Dorsolateral prefrontal cortex (tissue), 122 donors: ENCODE measurements at places on chromosomes 6 and 20.

- no peak for DNase-seq
Measured at GRCh38 chr6:151452750-151453427, 963 bp upstream of the RMND1 start.

GRCh38 chr6:132054525-132054924, 103.4 kb upstream of the CCN2 start:
- DNase-seq = no peak

- no peak for DNase-seq
Measured at GRCh38 chr6:104809116-104809515, 50.6 kb downstream of the HACE1 start.

DNA sequence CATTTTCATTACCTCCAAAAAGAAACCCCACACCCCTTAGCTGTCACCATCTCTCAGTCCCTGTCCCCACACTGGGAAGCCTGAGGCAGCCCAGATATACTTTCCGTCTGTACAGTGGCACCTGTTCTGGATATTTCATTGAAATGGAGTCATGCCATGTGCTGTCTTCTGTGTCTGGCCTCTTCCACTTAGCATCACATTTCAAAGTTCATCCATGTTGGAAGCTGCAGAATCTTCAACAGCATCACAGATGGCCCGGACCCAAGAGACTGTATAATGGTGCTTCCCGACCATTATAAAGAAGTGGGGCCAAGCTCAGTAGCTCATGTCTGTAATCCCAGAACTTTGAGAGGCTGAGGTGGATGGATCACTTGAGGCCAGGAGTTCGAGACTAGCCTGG, 58.4 kb downstream of the DLGAP4 start:
- no peak for DNase-seq

DNA sequence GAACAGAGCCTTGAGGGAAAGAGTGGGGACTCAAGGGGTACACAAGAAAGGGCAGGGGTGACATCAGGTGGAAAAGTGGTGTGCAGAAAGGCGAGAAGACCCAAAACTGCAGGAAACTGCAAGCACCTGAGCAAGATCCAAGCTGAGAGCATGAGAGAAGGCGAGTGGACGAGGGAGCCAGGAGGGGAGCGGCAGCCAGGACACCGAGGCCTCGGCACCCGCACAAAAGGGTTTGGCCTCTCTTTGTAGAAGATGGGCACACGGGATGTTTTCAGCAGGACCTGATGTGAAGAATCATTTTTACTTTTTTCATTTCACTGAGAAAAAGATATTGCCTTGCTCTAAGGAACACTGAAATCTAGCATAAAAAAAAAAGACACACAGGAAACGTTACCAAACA, 82.1 kb upstream of the FOXQ1 start:
- DNase-seq = no peak

GRCh38 chr6:116491610-116492330, 19.7 kb upstream of the CALHM5 start:
- DNase-seq = no peak

DNA sequence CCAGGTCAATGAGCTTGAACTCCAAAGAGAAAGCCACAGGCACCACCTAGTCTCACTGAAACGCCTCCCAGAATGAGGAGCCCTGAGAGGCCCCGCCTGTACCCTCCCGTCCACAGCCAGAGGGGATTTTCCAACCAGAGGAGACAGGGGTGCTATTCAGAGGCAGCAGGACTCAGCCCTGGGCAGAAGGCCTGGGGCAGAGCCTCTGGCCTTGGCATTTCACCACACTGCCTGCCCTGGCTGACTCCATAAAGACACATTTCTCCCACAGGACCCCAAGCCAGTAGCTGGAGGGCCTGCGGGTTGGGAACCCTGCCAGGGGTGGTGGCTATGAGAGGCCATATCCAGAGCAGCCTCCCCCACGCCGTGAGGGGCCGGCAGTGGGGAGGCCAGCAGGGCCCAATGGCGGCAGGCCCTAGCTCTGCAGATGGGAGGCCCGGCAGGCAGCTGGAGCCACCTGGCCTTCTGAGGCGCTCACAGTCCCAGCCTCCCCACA, 159.3 kb downstream of the PREX1 start:
- DNase-seq = peak; percentile 69

- no peak for DNase-seq
Measured at GRCh38 chr6:47031656-47032055, 10.5 kb downstream of the ADGRF1 start.

- DNase-seq = no peak
Measured at GRCh38 chr6:161169696-161170095, 104.2 kb downstream of the AGPAT4 start.

DNA sequence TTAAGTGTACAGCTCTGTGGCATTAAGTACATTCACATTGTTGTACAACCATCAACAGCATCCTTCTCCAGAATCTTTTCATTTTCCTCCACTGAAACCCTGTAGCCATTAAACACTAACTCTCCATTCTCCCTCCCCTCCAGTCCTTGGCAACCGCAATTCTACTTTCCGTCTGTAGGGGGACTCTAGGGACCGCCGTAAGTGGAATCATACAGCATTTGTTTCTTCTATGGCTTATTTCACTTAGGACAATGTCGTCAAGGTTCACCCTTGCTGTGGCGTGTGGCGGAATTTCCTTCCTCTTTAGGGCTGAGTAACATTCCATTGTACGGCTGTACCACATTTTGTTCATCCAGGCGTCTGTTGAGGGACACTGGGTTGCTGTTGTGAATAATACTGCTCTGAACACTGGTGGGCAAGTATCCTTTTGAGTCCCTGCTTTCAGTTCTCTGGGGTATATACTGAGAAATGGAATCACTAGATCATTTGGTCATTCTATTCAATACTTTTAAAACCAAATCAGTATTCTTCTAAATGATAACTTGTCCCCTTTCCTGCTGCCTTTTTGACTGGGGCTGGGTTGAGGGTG, 50.7 kb downstream of the PPP1R3G start:
- DNase-seq = no peak

GRCh38 chr6:167053895-167054530, 54.8 kb downstream of the CEP43 start:
- DNase-seq = no peak

GRCh38 chr6:47256981-47257730, 52.5 kb downstream of the TNFRSF21 start:
- no peak for DNase-seq

GRCh38 chr6:13327691-13328075, 654 bp downstream of the TBC1D7 start:
- no peak for DNase-seq

- no peak for DNase-seq
Measured at GRCh38 chr6:30321692-30322388, 4.9 kb upstream of the TRIM39 start.

DNA sequence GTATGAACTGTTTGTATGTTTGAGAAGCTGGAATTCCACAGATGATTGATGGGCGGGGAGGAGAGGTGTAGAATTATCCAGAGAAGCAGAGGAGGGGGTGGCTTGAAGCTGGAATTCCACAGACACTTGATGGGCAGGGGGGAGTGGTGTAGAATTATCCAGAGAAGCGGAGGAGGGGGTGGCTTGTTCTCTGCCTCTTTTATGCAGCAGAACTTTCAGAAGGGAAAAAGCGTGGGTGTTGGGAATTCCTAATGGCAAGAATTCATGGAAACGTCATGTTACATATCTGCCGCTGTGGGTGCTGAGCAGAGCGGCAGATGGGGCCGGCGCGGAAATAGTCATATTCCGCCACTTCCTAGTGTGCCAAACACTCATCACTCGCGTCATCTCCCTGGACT, 167.9 kb upstream of the KCNG1 start:
- no peak for DNase-seq

DNA sequence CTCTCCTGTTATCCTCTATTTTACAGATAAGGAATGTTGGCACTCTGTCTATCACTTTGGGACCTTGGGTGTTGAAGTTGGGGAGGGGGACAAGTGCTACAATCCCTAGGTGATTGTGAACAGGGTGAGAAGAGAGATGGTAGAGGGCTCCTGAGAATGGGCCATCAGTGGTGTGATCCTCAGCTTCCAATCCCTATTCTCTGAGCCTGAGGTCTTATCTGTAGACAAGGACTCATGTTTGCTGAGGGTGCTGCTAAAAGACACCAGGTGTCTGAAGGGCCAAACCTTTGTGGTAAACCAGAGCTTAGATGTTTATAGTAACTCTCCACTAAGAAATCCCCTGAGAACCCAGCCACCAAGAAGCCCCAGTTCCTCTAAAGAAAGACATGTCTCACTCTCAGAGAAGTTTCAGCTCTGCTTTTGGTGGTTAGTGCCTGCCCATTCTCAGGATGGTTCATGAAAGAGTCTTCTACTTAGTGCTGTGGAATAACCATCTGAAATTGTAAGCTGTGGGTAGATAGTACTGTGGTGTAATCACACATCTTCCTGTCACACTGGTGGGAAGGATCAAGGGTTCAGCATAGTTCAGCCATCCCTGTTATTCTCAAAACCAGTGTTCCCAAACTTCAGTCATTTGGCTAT, 58.2 kb upstream of the IL20RA start:
- no peak for DNase-seq

DNA sequence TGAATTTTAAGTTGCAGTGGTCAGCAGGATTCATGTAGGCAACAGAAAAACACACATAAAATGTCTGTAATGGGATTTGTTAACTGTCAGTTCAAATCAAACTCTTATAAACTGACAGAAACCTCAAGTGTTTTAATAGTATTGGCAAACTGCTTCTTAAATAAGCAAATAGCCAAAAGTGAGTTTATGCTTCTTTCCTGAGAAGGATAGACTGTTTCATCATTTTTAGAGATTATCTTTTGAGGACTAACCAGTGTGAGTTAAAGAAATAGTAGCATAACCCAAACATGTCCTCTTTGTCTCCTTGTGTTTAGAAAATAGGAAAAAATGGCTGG, 68.0 kb downstream of the AIG1 start:
- DNase-seq = no peak

- DNase-seq = peak; percentile 78
Measured at GRCh38 chr20:16803965-16804792, 56.0 kb downstream of the OTOR start.

DNA sequence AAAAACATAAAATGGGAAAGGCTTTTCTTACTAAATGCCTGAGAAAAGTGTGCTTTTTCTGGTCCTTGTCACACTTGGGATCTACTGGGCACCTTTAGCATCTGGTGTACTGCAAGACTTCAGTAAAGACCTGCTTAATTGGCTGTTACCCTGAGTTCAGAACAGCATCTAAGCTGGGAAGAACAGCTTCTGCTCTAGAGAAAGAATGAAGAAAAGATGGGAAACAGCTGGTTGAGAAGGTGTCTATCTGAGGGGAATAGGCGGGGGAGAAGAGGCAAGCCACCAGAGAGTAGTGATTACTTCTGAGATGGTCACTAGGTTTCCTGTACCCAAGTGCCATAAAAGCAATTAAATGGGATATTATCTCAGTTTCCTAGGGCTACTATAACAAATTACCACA, 128.2 kb upstream of the SPACA1 start:
- no peak for DNase-seq

DNA sequence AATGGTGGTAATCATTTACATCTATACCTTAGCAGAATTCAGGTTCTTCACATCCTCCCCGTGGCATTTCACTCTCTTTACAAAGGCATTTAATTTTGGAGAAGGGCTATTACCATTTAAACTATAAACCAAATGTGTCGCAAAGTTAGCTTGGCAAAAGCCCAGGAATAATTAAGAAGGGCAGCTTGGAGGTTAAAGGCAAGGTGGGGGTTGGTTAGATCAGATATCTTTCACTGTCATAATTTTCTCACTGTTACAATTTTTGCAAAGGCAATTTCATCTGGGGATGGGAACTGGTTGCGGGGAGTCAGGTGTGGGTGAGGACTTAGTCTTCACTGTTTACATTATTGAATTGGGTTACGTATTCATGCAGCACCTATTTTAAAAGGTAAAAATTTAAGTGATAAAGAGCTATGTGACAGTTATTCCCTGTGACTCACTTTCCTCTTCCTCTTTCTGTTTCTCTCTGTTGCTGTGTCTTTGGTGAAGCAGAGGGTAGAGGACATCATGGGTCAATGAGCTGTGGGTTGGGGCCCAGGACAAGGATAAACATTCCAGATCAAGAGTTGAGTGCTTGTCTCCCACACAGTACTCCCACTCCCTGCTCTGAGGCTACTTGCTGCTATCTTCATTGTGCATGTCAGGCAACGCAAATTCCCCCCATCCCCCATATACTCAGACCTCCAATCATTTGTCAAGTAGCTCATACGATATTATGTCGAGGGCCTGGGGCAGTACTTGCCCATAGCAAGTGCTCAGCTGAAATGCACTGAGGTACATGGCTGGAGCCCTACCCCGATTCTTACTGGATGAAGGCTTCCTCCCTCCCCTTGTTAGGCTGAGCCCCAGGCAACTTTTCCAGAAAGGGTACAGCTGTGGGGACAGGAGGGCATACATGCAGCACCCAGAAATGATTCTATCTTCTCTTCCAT, 223.1 kb upstream of the MYLIP start:
- DNase-seq = no peak

GRCh38 chr6:43359831-43360230, 9.6 kb downstream of the ZNF318 start:
- DNase-seq = no peak

DNA sequence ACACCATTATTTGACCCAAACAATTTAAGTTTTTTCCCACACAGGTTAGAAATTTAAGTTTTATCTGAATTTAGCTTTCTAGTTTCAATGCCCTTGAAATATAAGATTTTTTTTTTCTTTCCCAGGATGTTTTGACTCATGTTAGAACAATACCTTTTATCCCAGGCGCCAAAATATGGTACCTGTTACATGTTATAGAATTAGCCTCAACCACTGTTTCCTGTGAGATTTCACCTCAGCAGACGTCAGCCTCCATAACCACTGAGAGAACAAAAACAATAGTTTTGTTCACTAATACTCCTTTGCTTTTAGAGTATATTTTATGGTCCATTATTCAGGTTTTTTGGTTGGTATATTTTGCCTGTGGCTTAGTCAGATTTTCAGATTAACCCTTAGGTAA, 302.9 kb downstream of the CDKAL1 start:
- no peak for DNase-seq

DNA sequence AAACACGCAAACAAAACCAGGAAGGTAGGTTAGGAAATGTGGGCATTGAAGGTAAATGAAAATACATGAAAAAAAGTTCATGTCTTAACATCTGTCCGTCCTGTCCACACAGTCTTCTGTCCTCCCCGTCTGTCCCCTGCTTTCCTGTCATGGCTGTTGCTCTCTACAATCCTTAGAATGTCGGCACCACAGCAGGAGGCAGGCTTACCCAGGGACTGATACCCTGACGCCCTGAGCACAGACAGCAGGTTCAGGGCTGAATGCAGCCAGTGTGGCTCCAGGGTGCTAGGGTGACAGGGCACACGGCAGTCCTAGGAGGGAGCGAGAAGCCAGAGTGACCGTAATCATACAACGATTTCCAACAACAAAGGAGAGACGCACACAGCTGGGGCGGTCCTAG, 123.7 kb downstream of the IRF4 start:
- DNase-seq = no peak

GRCh38 chr6:87900160-87900698, 147.4 kb upstream of the SPACA1 start:
- no peak for DNase-seq

- DNase-seq = no peak
Measured at GRCh38 chr6:34391473-34391785, 1.0 kb downstream of the NUDT3 start.

GRCh38 chr20:17542481-17542880, 11.3 kb upstream of the BFSP1 start:
- DNase-seq = no peak

- DNase-seq = no peak
Measured at GRCh38 chr20:10167040-10167439, 51.6 kb upstream of the SNAP25 start.
